ENCODE measurements at places on chromosomes 4 and X.

DNA sequence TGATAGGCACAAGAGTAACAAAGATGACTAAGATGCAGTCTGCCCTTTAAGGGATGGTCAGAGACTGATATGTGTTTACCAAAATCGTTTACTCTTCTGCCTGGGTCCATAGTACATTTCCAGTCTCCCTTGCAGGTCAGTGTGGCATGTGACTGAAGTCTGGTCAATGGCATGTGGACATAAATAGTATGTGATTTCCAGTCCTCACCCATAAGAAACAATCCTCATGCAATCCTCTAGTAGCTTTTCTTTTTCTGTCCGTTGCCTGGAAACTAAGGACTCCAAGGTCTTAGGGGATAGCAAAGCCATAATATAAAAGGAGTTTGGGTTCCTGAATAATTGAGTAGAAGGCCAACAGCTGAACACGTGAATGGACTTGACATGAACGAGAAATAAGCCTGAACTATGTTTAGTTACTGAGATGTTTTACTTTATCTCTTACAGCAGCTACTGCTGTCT, 1.1 kb downstream of the SLC9B2 start:
- DNase-seq: peak; percentile 31

DNA sequence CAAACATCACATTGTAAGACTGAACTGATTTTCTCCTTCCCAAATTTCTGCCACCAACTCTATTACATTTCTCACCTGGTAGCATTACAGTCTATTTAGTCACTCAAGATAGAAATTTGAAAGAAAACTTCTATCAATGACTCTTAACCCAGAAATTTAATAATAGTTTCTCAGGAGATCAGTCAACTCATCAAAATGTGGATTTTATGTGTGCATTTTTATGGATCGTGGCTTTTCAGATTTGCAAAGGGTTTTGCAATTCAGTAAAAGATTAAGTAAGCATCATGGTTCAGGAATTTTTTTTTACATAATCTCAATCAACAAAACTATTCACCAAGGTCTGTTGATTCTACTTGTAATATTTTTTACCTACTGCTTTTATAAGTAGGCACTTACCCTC, 111.1 kb downstream of the CFAP299 start:
- DNase-seq: no peak

- no peak for DNase-seq
Measured at GRCh38 chr4:52198294-52198693, 147.2 kb downstream of the SPATA18 start.

GRCh38 chrX:51905711-51906110, 12.3 kb downstream of the MAGED1 start:
- DNase-seq: no peak

DNA sequence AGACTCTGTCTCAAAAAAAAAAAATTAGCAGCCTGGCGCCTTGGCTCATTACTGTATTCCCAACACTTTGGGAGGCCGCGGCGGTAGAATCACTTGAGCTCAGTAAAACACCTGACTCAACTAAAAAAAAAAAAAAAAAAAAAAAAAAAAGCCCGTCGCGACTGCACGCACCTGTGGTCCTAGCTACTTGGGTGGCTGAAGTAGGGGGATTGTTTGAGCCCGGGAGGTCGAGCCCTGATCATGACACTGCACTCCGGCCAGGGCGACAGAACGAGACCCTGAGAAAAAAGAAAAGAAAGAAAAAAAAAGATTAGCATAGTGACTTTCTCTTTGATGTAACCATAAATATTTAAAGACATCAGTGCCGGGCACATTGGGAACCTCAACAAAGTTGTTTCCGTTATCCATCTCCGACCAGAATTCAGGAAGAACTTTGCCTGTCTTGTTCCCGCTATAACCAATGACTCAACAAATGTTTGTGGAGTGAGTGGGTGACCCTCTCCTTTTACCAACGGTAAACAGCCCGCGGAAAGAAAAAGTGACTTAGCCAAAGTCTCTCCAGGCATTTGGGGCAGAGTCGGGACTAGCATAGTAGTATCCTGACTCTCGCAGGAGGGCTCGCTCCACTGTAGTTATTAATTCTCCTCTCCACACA, 553 bp upstream of the MED28 start:
- peak; percentile 85 for DNase-seq

- DNase-seq: no peak
Measured at GRCh38 chr4:6044805-6045204, 26.6 kb upstream of the C4orf50 start.

DNA sequence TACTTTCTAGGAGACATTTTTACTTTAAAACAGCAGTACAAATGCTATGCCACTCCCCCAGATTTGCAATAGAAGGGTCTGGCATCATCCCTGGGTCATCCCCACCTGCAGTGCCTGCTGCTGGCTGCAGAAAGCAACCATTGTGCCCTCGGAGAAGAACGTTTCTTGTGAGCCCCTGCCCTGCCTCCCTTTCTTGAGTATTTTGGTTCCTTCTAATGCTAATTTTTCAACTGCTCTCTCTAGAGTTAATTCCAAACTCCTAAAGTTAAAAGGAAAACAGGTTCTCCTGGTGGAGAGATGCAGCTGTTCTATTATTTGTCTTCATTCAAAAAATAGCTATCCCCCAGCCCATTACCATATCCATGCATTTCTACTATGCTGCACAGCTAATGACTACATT, 107.1 kb downstream of the IDS start:
- DNase-seq: no peak

GRCh38 chrX:18672008-18672407, at the start of gene RS1:
TSS of gene RS1 (minus strand) at chrX:18672108. CDS start at chrX:18672068, 40 bp downstream.
- DNase-seq: no peak

GRCh38 chr4:38049545-38050170, 89.5 kb downstream of the PTTG2 start:
- no peak for DNase-seq

GRCh38 chrX:65586491-65586890, 51.9 kb upstream of the LAS1L start:
- DNase-seq: no peak

GRCh38 chrX:107227780-107228485, 21.5 kb downstream of the DNAAF6 start:
- DNase-seq: no peak

DNA sequence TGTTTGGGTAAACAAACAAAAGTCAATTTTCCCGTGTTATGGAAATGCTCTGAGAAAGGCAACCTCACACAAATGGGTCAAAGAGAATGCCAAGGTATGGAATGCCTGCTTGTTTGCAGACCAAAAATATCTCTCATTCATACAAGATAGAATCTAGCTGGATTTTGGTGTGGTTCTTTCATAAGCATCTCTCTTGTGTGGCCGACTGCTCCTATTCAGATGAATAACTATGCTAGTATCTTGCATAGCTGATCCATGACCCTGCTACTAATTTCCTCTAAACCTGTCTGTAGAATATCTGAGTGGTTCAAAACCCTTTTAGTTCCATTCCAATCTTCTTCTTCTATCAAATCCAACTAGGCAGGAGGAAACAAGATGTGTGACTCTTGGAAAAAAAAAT, 28.2 kb upstream of the SORBS2 start:
- DNase-seq: no peak

DNA sequence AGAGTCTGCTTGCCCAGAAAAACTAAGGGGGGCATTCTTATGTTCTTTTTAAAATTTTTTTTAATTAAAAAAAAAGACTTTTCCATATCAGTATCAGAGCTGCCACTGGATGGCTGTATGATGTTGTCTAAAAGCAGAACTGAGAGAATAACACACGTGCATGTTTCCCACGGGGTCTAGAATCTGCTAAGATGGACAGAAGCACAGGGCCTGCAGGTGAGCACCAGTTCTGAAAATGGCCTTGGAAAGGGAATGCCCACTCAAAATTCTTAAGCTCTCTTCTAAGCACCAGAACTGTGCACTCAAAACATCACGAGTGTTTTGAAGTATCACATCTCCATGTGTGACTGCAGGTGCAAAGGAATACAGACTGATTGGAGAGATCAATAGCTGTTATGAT, 61.1 kb downstream of the ARAP2 start:
- no peak for DNase-seq

- no peak for DNase-seq
Measured at GRCh38 chrX:12352922-12353321, 214.6 kb downstream of the FRMPD4 start.

- no peak for DNase-seq
Measured at GRCh38 chr4:111046811-111047210, 423.9 kb upstream of the PITX2 start.

- peak; percentile 75 for DNase-seq
Measured at GRCh38 chrX:51837921-51838320, 55.5 kb upstream of the MAGED1 start.

DNA sequence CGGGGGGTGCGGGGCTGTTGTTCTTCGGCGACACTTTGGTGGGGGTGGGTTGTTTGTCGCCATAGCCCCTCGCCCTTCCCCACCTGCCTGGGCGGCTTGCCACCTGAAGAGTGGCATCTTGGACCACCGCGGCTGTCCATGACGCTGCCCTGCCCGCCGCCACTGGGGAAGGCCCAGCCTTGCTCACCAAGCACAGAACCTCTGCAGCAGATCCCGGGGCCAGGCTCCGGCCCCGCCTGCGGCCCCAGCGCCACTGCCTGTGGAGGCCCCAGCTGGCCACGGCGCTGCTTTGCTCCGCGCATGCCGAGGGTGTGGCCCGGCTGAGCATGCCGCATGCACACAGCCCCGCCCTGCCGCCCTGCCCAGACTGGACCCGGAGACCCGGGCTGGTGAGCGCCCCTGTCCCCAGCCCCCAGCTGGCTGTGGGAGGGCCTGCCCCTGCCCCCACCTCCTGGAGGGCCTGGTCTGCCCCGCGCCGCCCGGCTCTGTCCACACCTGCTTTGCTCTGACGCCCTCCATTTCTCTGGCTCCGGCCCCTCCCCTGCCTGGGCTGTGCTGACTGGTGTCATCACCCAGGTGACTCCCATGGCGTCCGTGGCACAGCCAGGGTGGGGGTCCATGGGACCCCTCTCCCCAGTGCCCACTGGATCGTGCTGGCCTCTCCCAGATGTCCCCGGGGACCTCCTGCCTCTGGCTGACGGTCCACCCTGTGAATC, 5.3 kb downstream of the NAT8L start:
- peak; percentile 17 for DNase-seq

GRCh38 chr4:3290476-3290875, 2.3 kb upstream of the RGS12 start:
- DNase-seq: no peak

DNA sequence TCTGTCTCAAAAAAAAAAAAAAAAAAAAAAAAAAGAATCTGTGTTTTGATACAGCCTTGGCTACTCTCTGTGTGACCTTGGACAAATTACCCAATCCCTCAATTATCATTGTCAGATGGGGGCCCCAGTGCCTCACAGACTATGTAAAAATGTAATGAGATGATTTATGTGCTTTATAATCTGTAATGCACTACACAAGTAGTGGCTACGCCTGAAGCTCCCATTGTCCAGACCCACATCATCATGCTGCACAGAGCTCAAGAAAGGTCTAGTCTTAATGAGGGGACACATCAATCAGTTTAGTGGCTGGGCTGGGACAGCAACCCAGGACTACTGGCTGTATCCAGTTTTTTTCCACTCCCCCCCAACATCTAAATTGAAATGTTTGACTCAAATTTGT, 308.3 kb downstream of the DCHS2 start:
- DNase-seq: no peak

- DNase-seq: peak; percentile 55
Measured at GRCh38 chr4:168871632-168872031, 138.4 kb downstream of the CBR4 start.

GRCh38 chr4:54575919-54576318, 81.8 kb upstream of the KIT start:
- DNase-seq: no peak

DNA sequence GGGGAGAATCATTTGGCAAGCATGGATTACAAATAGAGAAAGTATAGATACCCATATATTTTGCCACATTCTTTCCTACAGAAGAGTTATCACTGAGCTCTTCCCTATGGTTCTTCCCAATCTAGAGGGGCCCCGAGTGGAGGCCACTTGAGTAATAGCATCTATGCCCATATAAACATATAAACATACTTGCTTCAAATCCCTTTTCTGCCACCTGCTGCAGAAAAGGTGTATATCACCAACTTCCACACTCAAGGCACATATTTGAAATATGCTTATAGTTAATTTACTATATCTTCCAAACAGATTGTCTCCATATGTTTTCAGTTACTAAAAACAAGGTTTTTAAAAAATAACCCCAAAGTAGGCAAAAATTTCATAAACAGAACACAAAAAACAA, 642.8 kb upstream of the DIPK2B start:
- no peak for DNase-seq

GRCh38 chrX:26295425-26295824, 79.5 kb downstream of the MAGEB5 start:
- no peak for DNase-seq

GRCh38 chr4:41076481-41076880, 137.9 kb downstream of the APBB2 start:
- no peak for DNase-seq

- peak; percentile 93 for DNase-seq
Measured at GRCh38 chrX:24024819-24025740, 1.9 kb downstream of the KLHL15 start.

DNA sequence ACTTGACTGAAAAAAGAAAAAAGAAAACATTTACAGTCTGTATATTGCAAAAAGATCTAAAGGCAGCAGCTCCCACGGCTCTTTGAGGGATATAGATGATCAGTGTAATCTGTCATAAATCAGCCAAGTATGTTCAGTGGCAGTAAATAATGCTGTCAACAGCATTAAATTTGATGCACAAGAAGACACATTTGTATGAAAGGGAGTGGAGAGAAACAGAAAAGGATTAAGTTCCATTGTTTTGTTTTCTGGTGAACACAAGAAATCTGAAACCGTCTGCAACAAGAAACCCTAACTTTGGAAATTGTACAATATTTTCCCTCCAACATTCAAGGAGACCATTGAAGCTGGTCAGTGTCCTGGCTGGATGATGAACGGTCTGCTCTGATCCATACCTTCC, 27.6 kb upstream of the C1QTNF7 start:
- DNase-seq: no peak

GRCh38 chrX:150148749-150149672, 210.7 kb upstream of the EOLA2 start:
- DNase-seq: no peak

GRCh38 chr4:155122382-155122781, 86.1 kb upstream of the NPY2R start:
- no peak for DNase-seq

- peak; percentile 70 for DNase-seq
Measured at GRCh38 chr4:5780831-5781480, 70.0 kb downstream of the EVC start.

DNA sequence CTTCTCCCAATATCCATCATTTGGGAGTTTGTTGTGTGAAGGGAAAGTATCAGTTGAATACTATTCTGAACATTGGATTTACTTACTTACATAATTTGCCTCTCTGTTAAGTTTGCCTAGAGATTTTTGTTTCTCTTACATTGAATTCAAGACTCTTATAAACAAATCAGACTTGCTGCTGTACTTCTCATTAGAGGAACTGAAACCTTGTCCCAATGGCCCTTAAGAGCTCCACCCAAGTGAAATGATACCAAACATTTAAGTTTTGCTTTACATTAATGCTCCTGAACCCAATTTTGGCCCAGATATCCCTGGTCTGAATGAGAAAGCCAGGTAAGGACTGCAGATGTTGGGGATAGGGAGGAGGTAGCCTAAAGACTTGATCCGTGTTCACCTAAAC, 32.0 kb downstream of the HAND2 start:
- no peak for DNase-seq
